ENCODE measurements at places on chromosomes 5 and 9.
A peak's percentile ranks its signal among the peaks of the same experiment; 100 is the strongest.

DNA sequence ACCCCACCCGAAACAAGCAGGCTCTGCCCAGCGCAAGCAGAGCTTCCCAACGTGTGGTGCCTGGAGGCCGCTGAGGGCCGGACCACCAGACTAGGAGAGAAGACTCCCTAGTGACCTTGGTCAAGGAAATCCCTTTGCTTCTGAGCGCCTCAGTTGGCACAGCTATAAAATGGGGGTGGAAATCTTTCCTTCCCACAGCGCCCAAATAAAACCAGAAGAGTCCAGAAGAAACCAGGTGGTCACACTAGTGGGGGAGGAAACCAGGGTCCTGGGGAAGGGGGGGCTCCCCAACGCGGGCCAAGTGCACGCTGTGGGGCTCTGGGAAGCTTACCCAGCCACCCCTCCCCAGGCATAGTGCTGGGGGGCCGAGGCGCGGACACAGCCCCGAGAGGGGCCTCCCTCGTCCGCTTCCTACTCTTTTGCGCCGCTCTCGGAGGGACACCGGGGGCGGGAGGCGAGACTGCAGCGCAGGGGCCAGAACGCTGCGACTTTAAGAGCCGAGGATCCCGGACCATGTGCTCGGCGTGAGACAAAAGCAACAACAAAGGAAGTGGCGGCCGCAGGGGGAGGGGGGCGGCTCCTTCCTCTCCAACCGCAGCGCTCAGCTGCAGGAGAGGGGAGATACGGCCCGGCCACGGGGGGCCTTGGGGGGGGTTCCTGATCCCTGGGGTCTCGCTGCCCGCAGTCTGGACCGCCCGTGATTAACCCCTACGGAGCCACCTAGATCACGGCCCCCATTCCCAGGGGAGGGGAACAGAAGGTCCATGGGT lies 885 bp downstream of the RNF44 start:
- H3K36me3 ChIP-seq: peaks cover 25% of the 10 kb centered on the region
- peak overlapping the region; percentile 85 for H3K4me3 ChIP-seq
- peak; percentile 86 for DNase-seq

GRCh38 chr5:175378444-175379028 lies 65.4 kb downstream of the DRD1 start:
- H3K4me3 ChIP-seq: no peak overlapping the region
- H3K36me3 ChIP-seq: no peaks in the 10 kb centered on the region
- DNase-seq: no peak
- H3K4me1 ChIP-seq: no peaks in the 10 kb centered on the region
- no peak overlapping the region for H3K27ac ChIP-seq
- H3K27me3 ChIP-seq: no peaks in the 10 kb centered on the region

GRCh38 chr5:124457901-124458300 lies 288.5 kb downstream of the ZNF608 start:
- no peak for DNase-seq
- no peak overlapping the region for H3K27ac ChIP-seq
- no peaks in the 10 kb centered on the region for H3K4me1 ChIP-seq
- H3K27me3 ChIP-seq: no peaks in the 10 kb centered on the region

- H3K4me1 ChIP-seq: peaks cover 19% of the 10 kb centered on the region
- no peak for DNase-seq
These were observed 26.2 kb upstream of the HSPA9 start for GRCh38 chr5:138601444-138601843.

DNA sequence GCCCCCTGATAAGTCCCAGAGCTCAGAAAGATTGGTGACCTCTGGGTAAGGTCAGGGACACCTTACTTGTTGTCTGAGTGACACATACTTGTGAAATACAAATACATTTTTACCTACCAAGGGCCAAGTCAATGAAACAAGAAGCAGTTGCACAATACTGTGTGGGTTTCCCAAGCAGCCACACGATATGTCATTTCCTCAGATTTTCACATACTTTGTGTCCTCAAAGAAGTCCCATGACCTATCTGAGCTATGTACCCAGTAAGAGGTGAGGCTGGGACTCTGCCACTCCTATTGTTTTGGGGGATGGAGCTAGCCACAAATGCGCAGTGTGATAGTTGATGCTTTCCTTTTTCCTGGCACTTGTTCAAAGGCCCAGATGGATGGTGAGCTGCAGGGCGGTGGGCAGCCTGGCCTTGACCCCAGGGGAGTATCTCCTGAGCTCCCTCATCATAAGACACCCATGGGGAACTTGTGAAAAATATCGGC lies 4.8 kb upstream of the SLC25A51 start:
- H3K27me3 ChIP-seq: no peaks in the 10 kb centered on the region
- peaks cover 2% of the 10 kb centered on the region for H3K4me1 ChIP-seq
- DNase-seq: no peak
- H3K27ac ChIP-seq: no peak overlapping the region
- H3K36me3 ChIP-seq: no peaks in the 10 kb centered on the region

DNA sequence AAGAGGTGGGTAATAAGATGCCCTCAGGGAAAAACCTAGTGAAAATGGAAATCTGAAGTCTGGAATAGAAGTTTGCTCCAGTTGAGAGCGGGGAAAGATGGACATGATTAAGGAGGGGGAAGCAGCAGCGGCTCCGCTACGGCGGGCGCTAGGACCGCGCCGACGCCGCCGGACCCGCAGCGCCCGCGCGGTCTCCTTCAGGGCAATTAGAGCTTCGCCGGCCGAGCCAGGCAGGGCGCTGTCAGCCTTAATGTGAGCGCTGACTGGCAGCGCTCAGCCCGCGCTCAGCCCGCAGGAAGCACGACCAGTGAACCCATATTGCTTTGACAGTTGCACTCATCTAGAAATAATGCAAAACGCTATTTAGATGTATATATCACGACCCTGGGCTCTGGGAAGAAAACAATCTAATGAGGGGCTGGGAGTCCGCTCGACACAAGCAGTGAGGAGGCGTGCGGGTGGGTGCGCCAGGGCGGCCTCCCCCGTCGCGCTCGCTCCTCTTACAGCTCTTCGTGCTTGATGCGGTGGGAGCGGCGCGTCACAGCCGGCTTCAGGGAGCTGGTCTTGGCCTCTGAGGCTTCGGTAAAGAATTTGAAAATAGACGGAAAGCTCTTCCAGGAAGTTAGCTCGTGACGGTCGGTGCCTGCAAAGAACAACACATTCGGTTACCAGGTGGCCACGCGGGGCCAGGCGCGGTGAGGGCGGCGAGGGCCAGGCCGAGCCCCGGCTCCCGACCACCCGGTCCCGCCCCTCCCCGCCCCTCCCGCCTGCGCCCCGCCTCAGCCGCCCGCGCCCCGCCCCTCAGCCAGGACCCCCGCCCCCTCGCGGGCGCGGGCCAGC lies 37.7 kb downstream of the NR2F1 start:
- H3K4me3 ChIP-seq: peak overlapping the region; percentile 57
- peak; percentile 51 for DNase-seq
- H3K36me3 ChIP-seq: no peaks in the 10 kb centered on the region
- peaks cover 13% of the 10 kb centered on the region for H3K27me3 ChIP-seq
- H3K4me1 ChIP-seq: peaks cover 7% of the 10 kb centered on the region

DNA sequence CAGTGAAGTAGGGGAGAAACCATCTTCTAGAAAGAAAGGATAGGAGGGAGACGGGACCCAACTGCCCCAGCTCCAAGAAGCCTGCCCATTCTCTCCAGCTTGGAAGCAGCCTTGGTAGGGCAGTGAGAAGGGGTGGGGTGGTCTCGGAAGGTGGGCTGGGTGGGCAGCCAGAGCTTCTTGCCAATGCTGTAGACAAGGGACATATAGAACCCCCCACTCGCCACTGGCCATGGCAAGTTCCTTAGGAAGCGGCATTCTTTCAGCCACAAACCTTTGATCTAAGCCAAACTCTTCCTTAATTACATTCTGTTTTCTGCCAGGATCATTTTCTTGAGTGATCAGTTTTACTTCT lies 90.2 kb downstream of the PSD2 start:
- H3K36me3 ChIP-seq: no peaks in the 10 kb centered on the region
- no peak overlapping the region for H3K4me3 ChIP-seq
- H3K4me1 ChIP-seq: no peaks in the 10 kb centered on the region
- peaks cover 34% of the 10 kb centered on the region for H3K27me3 ChIP-seq
- DNase-seq: no peak

DNA sequence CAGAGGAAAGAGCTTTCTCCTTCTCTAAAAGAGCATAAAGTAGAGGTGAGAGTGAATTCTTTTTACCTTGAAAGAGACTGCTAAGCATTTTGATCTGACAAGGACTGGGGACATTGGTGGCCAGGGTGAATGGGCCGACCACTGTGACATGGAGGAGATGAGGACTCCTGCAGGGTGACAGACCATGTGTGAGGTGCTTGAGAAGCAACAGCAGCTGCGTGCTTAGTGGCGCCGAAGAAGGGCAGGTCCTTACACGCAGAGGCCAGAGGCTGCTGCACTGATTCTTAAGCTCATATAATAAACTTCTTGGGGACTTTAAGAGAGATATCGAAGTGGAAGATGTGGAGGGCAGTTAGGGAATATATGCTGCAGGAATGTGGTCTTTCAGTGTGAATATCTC lies 8.7 kb upstream of the JAKMIP2 start:
- H3K27ac ChIP-seq: no peak overlapping the region
- no peaks in the 10 kb centered on the region for H3K27me3 ChIP-seq
- no peaks in the 10 kb centered on the region for H3K4me1 ChIP-seq
- no peak overlapping the region for H3K4me3 ChIP-seq
- H3K36me3 ChIP-seq: no peaks in the 10 kb centered on the region

- no peaks in the 10 kb centered on the region for H3K36me3 ChIP-seq
- H3K27me3 ChIP-seq: no peaks in the 10 kb centered on the region
- DNase-seq: no peak
- no peak overlapping the region for H3K27ac ChIP-seq
- H3K4me3 ChIP-seq: no peak overlapping the region
These were observed 132.1 kb downstream of the NR3C1 start for GRCh38 chr5:143271431-143271830.

DNA sequence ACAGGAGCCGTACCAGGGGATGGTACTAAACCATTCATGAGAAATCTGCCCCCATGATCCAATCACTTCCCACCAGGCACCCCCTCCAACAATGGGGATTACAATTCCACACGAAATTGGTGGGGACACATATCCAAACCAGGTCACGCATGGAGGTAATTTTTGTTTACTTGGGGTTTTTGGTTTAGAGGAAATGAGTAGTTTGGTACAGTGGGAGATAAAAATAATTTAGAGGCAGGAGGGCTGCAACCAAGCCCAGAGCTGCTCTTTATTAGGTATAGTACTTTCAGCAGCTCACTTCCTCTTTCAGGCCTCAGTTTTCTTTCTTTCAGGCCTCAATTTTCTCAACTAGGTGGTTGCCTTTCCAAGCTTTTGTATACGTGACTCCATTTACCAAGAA lies 23.2 kb downstream of the PRUNE2 start:
- H3K27ac ChIP-seq: no peak overlapping the region
- H3K4me1 ChIP-seq: no peaks in the 10 kb centered on the region
- no peaks in the 10 kb centered on the region for H3K27me3 ChIP-seq
- no peak overlapping the region for H3K4me3 ChIP-seq

DNA sequence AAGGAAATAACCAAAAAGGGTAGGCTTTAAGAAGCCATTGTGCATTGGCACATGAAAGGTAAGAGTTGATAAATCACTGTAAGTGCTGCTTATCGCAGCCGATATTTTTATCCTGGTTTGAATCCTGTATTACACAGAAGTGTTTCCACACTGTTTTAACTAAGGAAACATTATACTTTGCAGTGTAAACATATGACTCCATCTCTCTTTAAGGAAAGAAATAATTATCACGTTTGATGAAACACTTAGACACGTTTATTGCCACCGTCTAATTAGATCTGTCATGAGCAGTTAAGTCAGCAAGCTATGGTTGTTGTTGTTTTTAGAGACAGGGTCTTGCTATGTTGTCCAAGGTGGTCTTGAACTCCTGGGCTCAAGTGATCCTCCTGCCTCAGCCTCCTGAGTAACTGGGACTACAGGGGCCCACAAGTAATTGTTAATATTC lies 85.7 kb upstream of the TNFAIP8 start:
- H3K27ac ChIP-seq: no peak overlapping the region
- H3K27me3 ChIP-seq: no peaks in the 10 kb centered on the region
- peaks cover 56% of the 10 kb centered on the region for H3K4me1 ChIP-seq
- peak overlapping the region; percentile 76 for H3K4me3 ChIP-seq

GRCh38 chr5:347712-348284 lies 26.3 kb downstream of the AHRR start:
- no peak overlapping the region for H3K27ac ChIP-seq
- H3K36me3 ChIP-seq: no peaks in the 10 kb centered on the region
- peaks cover 16% of the 10 kb centered on the region for H3K4me1 ChIP-seq
- peaks cover 12% of the 10 kb centered on the region for H3K27me3 ChIP-seq
- no peak for DNase-seq

DNA sequence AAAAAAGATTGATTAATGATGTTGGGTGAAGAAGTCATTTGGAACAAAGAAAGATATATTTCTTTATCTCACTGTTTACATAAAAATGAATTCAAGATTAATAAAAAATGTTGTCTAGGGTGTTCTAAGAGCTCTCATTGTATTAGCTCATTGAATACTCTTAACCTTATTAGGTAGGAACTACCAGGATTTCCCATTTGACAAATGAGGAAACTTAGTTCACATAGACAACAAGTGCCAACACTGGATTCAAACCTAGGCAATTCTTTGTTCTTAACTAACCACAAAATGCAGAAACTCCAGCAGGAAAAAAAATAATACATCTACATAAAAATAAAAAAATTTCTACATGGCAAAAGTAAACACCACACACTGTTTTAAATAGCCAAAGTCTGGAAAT lies 175.8 kb downstream of the RAPGEF6 start:
- H3K27ac ChIP-seq: no peak overlapping the region
- H3K27me3 ChIP-seq: no peaks in the 10 kb centered on the region
- DNase-seq: no peak
- H3K36me3 ChIP-seq: peaks cover 4% of the 10 kb centered on the region
- no peak overlapping the region for H3K4me3 ChIP-seq

DNA sequence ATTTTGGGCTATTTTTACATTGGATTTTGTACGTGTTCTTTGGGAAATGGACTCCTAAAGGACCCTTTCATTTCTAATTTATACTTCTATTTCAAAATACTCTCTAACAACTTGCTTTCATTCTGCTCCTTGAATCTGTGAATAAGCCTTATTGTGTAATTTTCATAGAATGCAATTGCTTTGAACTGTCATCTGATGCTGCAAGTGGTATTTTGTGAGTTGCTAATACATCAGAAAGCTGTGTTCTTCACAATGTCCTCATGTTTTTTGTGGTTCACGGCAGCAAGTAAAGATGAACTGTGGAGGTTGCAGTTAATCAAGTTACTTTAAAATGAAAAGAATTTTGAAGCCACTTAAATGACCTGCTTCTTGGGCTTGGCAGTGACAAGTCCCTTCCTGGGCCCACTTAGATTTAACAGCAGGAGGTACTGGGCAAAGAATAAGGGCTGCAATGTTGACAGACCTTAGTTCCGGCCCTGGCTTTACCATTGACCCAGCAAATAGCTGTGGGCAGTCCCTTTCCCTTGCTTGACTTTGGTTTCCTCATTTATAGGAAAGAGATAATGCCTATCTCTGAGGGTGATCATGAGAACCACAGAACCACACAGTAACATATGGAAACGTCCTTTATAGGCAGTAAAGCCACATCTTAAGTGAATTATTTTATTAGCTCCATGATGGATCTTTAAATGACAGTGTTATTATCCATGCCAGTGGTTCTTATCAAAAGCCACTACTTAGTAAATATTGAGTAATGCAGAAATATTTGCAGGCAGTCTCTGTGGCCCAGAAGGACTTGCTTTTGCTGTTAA lies 54.8 kb downstream of the IQGAP2 start:
- no peaks in the 10 kb centered on the region for H3K27me3 ChIP-seq
- DNase-seq: no peak
- H3K4me1 ChIP-seq: peaks cover 2% of the 10 kb centered on the region
- H3K4me3 ChIP-seq: no peak overlapping the region

Measured in thymus (tissue), 14 donors.